NCI-H146 (cell line): ENCODE measurements at places on chromosomes 1 and 21.

DNA sequence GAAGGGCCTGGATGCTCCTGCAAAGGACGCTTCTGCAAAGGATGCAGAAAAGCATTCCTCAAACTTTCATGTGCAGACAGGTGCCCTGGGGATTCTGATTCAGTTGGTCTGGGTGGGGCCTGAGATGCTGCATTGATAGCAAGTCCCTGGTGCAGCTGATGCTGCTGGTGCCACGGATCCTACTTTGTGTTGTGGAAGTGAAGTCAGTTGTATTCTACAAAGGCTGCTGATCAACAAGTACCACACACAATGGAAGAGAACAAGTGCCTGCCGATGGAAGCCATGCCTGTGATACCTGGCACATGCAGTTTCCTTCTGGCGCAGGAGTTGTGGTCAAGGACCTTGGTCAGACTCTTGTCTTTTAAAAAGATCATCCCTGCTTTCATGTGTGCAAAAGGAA lies 478.8 kb downstream of the CAMTA1 start:
- no peak for DNase-seq

- peak; percentile 24 for DNase-seq
Observed at GRCh38 chr1:40389871-40390560, 16.5 kb downstream of the SMAP2 start.

DNA sequence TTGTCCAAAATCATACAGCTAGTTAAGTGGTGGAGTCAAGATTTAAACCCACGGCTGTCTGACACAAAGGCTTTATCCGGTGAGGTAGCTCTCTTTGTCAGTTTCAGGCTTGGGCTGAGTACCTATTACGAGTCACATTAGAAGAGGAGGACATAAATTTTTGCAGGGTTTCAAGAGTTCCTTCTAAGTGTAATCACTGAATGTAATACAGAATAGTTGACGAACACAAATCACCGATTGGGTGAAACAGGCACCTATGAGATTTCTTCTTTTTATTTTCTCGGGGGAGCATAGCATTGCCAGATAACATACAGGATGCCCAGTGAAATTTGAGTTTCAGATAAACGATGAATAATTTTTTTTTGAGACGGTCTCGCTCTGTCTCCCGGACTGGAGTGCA lies 847 bp downstream of the PSMD4 start:
- peak; percentile 2 for DNase-seq

DNA sequence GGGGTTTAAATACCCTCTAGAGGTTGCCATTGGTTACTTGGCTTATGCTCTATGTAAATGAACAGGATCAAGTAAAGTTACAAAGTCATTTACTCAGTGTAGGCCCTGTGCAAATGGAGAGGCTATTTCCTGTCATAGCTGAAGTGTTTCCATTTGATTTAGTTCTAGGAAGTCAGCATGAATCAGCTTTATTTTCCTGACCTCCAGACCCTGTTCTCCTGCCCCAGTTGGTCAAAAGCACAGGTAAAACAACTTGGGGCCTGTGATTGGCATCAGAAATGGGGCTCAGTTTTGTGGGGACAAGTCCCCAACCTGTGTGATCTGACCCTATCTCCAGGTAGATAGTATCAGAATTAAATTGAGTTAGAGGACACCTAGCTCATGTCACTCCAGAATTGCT lies 239.9 kb downstream of the HHAT start:
- no peak for DNase-seq

- no peak for DNase-seq
Observed at GRCh38 chr1:34055818-34056217, 109.2 kb downstream of the CSMD2 start.

DNA sequence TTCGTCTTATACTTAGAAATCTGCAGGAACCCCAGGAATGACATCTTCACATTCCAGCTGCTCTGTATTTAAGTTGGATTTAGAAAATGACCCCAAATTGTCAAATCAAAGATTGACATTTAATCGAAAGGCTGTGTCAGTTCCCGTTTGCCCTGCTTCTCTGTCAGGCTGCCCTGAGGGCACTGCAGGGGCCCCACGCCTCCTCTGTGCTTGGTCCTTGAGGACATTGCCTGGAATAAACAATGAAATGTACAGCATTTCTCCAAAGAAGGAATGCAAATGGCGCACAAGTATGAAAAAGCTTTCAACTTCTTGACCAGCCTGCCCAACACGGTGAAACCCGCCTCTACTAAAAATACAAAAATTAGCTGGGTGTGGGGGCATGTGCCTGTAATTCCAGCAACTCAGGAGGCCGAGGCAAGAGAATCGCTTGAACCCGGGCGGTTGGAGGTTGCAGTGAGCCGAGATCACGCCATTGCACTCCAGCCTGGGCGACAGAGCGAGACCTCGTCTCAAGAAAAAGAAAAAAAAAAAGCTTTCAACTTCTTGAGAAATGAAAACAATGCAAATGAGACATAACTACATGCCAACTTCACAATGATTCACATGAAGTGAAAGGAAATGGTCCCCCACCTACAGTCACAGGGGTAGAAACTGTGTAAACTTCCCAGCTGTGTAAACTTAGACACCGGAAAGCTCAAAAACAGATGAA lies 3.0 kb downstream of the TMPRSS3 start:
- no peak for DNase-seq

- peak; percentile 24 for DNase-seq
Observed at GRCh38 chr1:162391790-162392563, 10.4 kb downstream of the C1orf226 start.

DNA sequence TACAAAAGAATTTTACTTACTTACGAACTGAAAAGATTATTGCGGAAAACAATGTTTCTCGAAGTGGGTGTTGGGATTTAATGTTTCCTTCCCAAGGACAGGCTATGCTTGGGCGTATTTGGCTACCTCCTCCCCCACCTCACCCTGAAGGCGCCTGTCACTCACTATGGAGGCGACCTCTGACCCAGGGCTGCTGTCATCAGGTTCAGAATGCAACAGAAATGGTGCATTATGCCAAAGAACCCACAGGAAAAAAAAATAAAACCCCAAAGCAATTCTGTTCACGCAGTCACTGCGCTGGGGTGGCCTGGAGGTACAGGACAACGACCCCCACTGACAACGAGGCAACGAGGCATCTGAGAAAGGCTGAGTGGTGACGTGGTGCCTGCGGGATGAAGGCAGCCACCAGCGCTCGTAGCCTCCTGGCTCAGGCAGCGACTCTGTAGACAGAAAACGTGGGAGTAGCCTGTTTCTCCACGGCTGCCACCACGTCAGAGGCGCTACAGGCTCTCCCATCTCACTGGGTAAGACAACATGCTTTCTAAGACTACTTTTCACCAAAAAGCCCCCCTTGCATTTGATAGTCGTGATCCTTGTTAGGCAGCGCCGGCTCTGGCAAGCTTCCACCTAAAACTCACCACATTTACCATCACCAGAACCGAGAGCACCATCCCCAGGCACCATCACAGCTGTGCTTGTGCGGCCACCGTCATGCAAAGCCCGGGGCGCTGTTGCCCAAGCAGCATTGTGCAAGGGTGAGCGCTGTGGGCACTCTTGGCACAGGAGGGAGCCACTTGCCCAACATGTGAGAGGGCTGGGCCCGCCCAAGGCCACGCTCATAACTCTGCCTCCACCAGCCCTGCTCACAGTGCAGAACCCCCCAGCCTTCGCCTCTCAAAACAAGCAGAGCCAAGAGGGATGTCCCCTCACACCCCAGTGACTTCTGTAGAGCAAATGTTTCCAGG lies 14.3 kb downstream of the NADK start:
- DNase-seq = no peak

- no peak for DNase-seq
Observed at GRCh38 chr1:224759681-224760091, 143.6 kb downstream of the CNIH3 start.

GRCh38 chr1:76830373-76830772 lies 36.9 kb upstream of the ST6GALNAC5 start:
- DNase-seq = no peak

GRCh38 chr1:24903955-24904730 lies 25.9 kb downstream of the RUNX3 start:
- no peak for DNase-seq

GRCh38 chr21:45264146-45264911 lies 23.4 kb downstream of the POFUT2 start:
- DNase-seq = no peak

- DNase-seq = no peak
Observed at GRCh38 chr1:26184086-26184485, 6.3 kb upstream of the CATSPER4 start.

GRCh38 chr1:244154872-244155531 lies 103.9 kb downstream of the ZBTB18 start:
- DNase-seq = peak; percentile 94
